ENCODE measurements at places on chromosomes 7 and 10.

DNA sequence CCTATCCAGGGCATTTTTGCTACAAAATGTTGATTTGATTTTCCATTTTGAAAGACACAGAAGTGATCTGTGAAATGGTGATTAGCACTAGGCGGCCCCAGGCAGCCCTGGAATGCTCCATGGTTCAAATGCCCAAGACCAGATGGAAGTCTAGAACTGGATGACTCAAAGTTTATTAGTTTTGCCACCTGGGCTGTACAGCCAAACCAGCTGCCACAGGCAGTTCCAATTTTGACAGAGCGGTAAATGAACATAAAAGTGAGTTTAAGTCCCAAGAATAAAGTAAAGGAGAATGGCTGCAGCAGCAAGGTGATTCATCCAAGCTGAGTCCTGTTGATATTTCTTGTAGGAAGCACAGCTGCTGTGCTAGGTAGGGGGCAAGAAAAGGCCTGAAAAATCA lies 180.5 kb downstream of the SUGCT start:
- no peak for DNase-seq

DNA sequence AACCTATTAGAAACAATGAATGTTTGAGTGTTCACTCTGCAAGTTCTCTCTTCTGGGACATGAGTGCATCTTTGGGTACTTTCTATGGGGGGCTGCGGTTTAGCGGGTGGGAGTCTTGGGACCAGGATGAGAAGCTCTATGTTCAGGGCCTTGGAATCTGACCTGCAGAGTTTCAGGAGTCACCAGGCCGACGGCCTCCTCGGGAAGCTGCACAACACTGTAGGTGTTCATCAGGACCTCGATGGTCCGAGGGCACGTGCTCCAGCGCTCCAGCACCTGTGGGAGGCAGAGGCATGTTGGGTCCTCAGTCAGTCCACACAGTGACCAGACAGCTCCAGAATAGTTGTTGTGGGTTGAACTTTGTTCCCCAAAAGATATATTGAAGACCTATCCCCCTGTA lies 8.9 kb upstream of the GBX1 start:
- no peak for DNase-seq

DNA sequence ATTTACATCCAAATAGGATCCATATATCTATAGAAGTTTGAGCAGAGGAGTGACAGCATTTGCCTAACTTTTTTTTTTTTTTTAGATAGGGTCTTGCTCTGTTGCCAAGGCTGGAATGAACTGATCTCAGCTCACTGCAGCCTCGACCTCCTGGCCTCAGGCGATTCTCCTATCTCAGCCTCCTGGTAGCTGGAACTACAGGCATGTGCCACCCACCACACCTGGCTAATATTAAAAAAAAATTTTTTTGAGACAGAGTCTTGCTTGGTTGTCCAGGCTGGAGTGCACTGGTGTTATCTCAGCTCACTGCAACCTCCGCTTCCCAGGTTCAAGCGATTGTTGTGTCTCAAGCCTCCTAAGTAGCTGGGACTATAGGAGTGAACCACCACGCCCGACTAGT lies 15.1 kb downstream of the PPIA start:
- no peak for DNase-seq

GRCh38 chr10:28479927-28480627 lies 52.8 kb upstream of the WAC start:
- peak; percentile 31 for DNase-seq

DNA sequence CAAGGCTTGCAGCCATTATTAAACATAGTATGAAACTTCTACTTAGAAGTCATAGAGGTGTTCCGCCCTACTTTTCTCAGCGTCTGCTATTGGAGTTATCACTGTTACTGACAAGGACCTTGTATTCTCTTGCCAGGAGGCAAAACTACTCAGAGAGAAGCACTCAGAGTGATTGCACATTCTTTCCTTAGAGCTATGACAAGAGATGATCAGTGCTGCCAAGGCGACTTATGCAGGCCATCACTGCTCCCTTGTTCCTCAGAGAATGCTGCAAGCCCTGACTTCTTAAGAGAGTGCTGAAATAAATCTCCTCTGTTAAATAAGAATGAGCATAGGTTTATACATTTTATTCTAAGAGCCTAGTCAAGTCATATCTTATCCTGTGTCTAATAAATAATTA lies 534.6 kb upstream of the PHF14 start:
- no peak for DNase-seq

- peak; percentile 91 for DNase-seq
Measured at GRCh38 chr7:74083117-74083876, at the start of gene LIMK1. Gene LIMK1 (plus strand): TSS chr7:74083804. CDS start chr7:74083991, 187 bp downstream.

- no peak for DNase-seq
Measured at GRCh38 chr7:45657136-45657889, 83.1 kb downstream of the ADCY1 start.

GRCh38 chr10:131677671-131678070 lies 223.1 kb upstream of the PPP2R2D start:
- no peak for DNase-seq

DNA sequence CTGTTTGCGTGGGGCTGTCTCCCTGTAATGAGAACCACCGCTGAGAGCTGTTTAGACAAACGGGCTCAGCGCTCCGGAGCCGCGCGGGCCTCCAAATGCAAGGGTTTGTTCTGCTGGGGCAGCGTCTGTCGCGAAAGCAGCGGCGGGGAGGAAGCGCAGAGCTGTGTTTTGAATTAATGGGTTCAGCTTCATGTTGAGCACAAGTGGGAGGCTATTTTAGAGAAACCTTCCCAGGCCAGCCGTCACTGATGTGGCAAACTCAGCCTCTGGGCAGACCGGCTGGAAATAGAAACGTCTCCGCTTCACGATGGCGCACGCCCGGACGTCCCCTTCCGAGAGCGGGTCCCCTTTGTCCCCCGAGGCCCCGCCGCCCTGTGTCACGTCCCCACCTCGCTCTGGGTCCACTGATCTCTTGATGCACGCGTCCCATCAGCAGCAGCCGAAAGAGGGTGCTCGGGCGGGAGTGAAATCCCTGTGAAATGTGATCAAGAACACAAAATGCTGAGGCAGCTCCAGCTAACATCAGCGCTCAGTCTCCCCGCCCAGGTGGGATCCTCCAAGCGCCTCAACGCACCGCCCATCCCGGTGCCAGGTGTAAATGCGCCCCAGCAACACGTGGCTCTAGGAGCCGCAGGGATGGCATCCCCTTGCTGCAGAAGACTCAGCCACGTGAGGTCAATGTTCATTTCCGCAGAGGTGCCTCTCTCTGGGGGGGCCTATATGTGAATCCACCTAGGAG lies 44.9 kb downstream of the BAMBI start:
- peak; percentile 22 for DNase-seq

GRCh38 chr7:135855846-135856245 lies 107.2 kb upstream of the FAM180A start:
- DNase-seq: no peak

- DNase-seq: no peak
Measured at GRCh38 chr7:46360296-46360695, 439.2 kb upstream of the IGFBP3 start.

DNA sequence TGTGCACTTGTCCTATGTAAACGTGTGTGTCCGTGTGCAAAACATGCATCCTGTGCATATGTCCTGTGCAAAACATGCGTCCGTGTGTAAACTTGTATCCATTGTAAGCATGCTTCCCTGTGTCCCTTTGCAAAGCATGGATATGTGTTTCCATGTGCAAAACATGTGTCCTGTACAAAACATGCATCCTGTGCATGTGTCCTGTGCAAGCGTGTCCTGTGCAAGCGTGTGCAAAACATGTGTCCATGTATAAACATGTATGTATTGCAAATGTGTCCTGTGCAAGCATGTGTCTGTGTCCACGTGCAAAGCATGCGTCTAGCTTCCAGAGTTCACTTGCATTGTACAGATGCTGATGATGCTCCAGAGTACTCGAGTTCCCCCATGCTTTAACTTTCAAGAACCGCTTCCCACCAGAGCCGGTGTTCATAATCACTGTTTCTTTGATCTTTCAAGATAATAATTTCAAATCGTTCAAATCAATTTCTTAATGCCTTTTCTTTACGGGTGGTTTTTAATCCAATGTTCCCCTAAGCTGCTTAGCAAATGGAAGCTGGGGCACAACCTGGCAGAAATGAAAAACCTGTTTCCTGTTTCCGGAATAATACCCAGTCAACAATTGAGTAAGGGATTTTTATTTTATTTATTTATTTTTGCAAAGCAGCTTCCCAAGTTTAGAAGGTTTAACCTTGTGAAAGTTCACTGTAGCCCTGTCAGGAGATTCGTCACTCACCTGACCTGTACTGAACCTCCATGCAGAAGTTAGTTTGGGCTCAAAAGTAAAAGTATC lies 641 bp upstream of the ASB13 start:
- DNase-seq: no peak
